ENCODE measurements at places on chromosomes 1 and 21. TPM values are rescaled to one million over a fixed set of nuclear protein-coding genes. Genes with fewer than 3 reads are reported as not detected.

GRCh38 chr1:74689621-74690363, 16.2 kb upstream of the ERICH3 start:
- no peaks in the 10 kb centered on the region for H3K27me3 ChIP-seq
- DNase-seq: no peak
- H3K36me3 ChIP-seq: no peaks in the 10 kb centered on the region
- no peaks in the 10 kb centered on the region for H3K4me1 ChIP-seq

AMY1B gene
- total RNA-seq: 4.1 TPM

DNA sequence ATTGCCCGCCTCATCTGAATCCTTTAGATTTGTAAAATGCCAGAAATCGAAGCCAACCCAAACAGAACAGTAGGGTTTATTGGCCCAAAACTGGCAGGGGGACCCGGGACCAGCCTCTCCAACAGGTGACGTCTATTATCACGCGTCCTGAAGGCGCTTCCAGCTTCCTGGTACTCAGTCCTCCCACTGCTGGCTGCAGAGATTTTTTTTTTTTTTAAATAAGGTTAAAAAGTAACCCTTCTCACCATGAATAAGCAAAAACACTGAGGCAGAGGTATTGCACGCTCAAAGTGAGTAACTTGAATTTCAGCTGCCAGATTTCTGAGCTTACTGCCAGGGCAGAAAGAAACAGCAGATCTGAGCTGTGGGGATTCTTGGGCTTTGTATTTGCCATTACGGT, 54.4 kb upstream of the GCLM start:
- H3K4me3 ChIP-seq: no peak overlapping the region
- no peaks in the 10 kb centered on the region for H3K27me3 ChIP-seq
- no peaks in the 10 kb centered on the region for H3K36me3 ChIP-seq
- DNase-seq: no peak
- peaks cover 3% of the 10 kb centered on the region for H3K4me1 ChIP-seq

- H3K36me3 ChIP-seq: peaks cover 24% of the 10 kb centered on the region
- H3K4me1 ChIP-seq: no peaks in the 10 kb centered on the region
- H3K27me3 ChIP-seq: no peaks in the 10 kb centered on the region
- no peak for DNase-seq
- no peak overlapping the region for H3K4me3 ChIP-seq
- H3K27ac ChIP-seq: no peak overlapping the region
These were observed 17.0 kb downstream of the CFAP126 start for GRCh38 chr1:161350671-161351070.

- H3K27ac ChIP-seq: no peak overlapping the region
- peaks cover 7% of the 10 kb centered on the region for H3K4me1 ChIP-seq
- peaks cover 26% of the 10 kb centered on the region for H3K27me3 ChIP-seq
- no peak for DNase-seq
- no peak overlapping the region for H3K4me3 ChIP-seq
These were observed 4.1 kb upstream of the SLC2A1 start for GRCh38 chr1:42962641-42963377.

DNA sequence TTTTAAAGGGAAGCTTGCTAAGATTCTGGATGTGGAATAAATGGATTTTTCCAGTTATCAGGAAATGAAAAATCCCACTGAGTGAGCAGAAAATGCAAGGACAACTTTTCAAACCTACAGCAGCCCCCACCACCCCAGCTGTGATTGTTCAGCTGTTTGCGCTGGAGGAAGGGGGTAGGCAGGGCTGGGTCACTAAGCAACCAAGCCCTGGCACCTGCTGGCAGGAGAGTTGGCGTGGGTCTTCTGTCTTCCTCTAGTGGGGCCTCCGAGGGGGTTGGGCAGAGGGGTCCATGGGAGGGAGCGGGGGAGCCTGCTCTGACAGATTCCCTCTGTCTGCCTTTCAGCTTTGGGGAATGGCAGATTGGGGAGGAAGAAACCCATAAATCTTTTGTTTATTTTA, 45.3 kb downstream of the EIF2D start:
- H3K4me3 ChIP-seq: no peak overlapping the region
- H3K27ac ChIP-seq: no peak overlapping the region
- no peaks in the 10 kb centered on the region for H3K27me3 ChIP-seq
- H3K36me3 ChIP-seq: peaks cover 5% of the 10 kb centered on the region
- no peak for DNase-seq
- H3K4me1 ChIP-seq: peaks cover 23% of the 10 kb centered on the region

SPRR3 gene
- not detected for total RNA-seq

- H3K36me3 ChIP-seq: no peaks in the 10 kb centered on the region
These were observed 14.5 kb downstream of the DUSP10 start for GRCh38 chr1:221727146-221728036.

GRCh38 chr1:209123601-209124000, 459.9 kb upstream of the CAMK1G start:
- no peaks in the 10 kb centered on the region for H3K36me3 ChIP-seq
- no peaks in the 10 kb centered on the region for H3K4me1 ChIP-seq
- H3K27me3 ChIP-seq: no peaks in the 10 kb centered on the region
- H3K4me3 ChIP-seq: no peak overlapping the region
- no peak for DNase-seq
